ENCODE measurements at places on chromosomes 4 and X.

DNA sequence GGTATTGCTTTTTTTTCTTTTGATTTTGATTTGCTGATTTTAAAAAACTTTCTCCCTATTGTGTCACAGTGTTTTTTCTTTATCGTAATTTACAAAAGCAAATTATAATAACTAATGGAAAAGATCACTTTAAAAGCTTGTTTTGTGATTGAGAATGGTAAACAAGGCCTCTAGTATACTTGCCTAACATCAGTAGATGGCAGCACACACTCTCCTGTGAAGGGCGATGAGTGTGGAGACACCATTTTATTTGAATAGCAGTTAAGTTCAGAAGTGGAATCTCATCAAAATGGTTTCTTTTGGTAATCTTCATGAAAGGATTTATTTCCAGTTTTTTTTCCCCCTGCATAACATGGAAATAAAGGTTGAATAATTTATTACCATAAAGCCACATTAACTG lies 72.3 kb downstream of the PAK3 start:
- DNase-seq = no peak

DNA sequence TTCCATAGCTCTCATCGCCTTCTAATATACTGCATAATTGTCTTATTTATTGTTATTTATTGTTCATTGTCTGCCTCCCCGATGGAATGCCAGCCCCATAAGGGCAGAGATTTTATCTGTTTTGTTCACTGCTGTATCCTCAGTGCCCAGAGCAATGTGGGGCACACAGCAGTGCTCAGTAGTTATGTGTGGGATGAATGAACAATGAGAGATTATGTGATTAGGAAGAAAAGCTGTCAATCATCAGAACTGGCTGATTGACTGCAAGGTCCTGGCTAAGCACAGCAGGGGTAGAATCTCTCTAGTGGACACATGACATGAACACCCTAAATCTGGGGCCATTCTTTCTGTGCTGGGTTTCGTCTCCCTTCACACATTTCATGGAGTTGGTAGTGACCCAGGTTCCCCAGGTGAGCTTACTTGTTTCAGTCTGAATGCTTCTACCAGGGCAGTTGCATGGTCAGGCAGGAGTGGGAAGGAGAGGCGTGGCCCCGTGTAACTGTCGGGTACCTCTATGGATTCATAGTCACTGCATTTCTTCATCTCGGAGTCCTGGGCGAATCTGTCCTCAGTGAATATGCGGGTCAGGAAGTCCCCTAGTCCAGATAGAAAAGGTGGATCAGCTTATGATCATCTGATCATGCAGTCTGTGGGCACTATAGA lies 12.6 kb downstream of the PPEF2 start:
- no peak for DNase-seq

GRCh38 chr4:169054879-169055278 lies 44.8 kb upstream of the CBR4 start:
- no peak for DNase-seq

GRCh38 chr4:87910795-87911194 lies 64.7 kb upstream of the SPP1 start:
- no peak for DNase-seq

GRCh38 chr4:99927566-99927965 lies 18.9 kb downstream of the DNAJB14 start:
- DNase-seq = no peak

GRCh38 chr4:85726555-85726954 lies 251.6 kb downstream of the ARHGAP24 start:
- DNase-seq = no peak

- no peak for DNase-seq
These were observed 63.8 kb upstream of the HPRT1 start for GRCh38 chrX:134396174-134396573.

DNA sequence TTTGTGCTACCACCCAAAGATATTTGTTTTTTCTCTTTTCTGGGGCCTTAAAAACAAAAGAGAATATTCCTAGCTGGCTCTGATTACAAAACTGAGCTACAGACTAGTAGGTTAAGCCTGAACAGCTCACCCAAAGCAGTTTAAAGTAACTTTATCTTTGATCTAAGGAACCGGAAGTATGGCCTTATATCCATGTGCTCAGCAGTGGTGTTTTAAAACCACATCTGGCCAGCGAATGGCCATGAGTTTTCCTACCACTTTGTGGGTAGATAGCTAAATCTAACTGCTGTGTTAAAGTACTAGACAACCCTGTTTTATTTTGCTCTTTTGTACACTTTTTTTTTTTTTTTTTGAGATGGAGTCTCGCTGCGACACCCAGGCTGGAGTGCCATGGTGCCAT lies 24.6 kb downstream of the ADGRG4 start:
- no peak for DNase-seq

DNA sequence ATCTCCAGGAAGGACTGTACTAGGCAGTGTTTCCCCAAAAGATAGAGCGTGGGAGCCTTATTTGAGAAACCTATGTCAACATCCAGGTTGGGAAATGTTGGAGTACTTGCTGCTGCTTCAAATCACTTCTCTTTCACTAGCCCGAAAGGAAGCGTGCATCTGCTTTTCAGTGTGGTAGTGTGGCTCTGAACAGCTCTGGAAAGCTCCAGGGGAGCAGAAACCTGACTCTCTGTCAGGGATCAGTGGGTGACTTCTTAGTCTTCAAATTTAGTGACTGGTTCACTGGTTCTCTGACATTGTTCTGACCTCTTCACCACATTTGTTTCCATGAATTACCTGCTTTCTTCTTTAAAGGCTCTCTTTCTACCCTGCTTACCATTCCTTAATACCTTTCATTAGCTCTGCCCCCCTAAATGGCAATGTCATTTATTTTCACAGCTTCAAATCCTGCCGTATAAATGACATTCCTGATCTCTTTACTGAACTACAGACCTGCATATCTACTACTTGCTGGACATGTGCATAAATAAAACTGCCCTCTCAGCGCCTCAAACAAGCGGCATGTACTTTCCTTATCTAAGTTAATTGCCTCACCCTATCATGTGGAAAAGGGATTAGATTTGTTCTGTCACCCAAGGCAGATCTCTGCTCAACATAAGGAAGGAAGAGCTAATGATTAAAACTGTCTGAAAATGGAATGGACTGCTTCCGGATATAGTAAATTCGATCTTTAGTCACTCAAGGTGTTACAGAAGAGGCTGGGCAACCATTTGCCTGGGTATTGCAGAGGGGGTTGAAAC lies 37.0 kb downstream of the DLG3 start:
- DNase-seq = no peak

DNA sequence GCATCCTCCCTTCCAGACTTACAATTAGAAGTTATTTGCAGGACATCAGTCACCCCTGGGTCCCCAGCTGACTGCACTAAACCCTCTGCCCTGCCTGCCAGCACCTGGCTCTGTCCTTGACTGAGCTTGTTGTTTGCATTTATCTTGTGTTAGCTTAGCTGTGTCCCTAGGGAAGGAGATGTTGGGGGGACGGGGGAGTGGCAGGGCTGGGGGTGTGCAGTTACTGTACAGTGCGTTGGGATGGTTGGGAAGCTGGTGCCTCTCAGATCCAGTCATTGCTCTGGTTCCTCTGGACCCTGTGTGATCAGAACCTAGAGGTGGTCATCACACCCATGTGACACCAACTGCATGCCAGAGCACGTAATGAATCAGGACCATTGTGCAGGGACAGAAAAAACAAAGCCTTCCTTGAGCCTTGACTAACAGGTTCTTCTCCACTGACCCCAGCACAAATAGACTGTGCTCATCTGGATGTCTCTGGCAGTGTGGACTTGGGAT lies 32.7 kb upstream of the PROM1 start:
- DNase-seq = no peak

DNA sequence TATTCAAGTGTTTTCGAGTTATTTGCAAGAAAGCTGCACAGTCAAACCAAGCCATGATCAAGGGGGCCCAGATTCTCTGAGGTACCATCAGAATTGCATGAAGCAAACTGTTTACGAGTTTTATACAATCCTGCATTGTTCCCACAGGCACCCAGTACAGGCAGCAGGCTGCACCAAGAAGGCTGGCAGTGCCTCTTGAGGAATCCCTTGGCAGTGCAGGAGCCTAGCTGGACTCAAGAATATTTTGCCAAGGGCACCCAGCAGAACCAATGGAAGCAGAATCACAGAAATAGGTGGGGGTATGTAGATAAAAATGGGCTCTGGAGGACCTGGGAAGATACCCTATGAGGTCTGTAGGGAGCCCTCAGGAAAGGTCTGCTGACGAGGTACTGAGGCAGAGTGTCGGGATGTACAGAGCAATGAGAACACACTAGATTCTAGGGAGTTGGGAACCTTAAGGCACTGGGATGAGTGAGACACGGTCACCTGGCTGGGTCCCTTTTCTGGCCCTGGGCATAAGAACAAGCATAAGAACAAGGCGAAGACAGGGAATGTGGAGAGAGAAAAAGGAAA lies 2.5 kb upstream of the PLP1 start:
- no peak for DNase-seq

DNA sequence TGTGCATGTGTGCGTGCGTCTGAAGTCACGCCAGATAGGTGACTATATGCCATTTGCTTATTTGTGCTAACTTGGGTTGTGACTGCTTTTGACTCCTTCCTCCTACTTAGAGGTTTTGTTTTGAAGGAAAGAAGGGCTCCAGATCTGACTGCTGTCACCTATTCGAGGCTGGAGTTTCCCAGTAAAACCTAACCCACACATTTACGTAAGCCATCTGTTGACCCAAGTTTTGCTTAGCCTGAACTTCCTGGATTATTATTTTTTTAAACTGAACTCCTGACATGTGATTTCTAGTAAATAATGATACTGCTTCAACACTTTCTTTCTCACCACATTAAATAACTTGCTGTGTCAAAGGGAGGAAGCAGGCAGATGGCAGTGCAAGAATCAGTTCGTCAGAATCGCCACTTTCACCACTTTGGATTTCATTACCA lies 41.5 kb downstream of the DTHD1 start:
- DNase-seq = no peak

- DNase-seq = no peak
These were observed 46.5 kb upstream of the GRPR start for GRCh38 chrX:16076834-16077233.

DNA sequence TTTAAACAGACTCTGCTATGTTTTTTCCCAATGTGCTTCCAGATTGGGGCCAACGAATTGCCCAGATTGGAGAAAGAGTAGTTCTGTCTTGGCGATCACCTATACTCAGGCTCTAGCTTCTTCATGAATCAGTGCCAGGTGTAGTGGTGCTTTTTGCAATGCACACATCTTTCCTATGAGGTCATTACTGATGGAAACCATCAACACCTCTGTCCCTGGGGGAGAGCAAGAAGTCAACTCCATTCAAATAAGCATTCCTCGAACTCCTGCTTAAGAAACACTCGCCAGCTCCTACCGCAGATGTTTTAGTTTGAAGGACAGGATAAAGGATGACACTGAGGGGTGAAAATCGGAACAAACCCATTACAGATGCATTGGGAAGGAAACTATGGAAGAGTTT lies 156.5 kb upstream of the DKK2 start:
- no peak for DNase-seq

GRCh38 chr4:71322425-71322824 lies 16.4 kb upstream of the SLC4A4 start:
- no peak for DNase-seq

GRCh38 chrX:68671221-68671620 lies 23.8 kb downstream of the STARD8 start:
- no peak for DNase-seq

DNA sequence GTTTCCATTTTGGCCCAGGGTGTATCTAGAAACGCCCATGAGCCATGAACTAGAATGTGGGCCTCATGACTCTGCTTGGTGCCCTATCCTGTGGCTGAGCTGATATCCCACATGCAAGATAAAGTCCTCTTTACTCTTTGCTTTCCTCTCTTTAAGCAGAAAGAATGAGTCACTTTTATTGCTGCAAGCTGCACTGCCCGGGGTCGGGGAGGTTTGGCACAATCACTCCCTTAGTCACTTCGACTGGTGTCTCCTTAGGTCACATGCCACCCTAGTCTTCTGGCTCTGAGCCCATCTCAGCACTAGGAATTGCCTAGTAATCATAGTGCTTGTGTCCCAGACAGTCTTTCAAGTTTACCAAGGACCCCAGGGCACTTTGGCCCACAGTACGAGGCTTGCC lies 75.1 kb upstream of the CXorf66 start:
- no peak for DNase-seq

DNA sequence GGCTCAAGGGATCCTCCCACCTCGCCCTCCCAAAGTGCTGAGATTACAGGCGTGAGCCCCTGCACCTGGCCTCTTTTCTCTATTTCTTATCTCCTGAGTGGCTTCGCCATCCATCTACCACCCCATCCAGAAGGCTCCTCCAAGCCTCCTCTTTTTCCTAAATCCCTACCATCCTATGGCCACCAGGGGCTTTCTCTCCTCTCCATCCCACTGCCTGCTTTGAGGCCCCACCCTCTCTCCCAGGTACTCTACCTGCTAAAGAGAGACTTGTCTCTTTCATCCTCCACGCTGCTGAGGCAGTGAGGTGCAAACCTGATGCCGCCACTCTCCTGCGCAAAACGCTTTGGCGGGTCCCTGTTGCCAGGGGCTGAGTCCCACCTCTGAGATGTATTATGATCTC lies 7.0 kb downstream of the RS1 start:
- DNase-seq = no peak

DNA sequence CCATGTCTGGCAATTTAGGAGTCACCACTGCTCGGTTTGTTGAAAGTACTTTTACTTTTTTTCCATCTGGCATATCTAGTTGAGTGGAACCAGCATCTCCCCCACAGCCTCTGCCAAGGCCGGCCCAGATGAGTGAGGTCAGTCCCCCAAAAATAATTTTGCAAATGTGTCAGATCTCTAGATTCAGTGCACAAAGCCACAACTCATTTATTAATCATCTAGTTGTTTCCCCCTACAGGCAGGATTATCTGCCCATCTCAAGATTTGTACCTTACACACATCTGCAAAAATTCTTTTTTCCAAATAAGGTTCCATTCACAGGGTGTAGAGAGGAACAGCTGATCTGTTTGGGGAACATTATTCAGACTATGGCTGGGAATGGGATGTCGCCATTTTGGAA lies 174.0 kb upstream of the MXRA5 start:
- no peak for DNase-seq

Data from H1 (cell line).